ENCODE measurements at places on chromosomes 7 and 10.

GRCh38 chr10:121284936-121285335 lies 313.3 kb downstream of the FGFR2 start:
- DNase-seq: no peak

DNA sequence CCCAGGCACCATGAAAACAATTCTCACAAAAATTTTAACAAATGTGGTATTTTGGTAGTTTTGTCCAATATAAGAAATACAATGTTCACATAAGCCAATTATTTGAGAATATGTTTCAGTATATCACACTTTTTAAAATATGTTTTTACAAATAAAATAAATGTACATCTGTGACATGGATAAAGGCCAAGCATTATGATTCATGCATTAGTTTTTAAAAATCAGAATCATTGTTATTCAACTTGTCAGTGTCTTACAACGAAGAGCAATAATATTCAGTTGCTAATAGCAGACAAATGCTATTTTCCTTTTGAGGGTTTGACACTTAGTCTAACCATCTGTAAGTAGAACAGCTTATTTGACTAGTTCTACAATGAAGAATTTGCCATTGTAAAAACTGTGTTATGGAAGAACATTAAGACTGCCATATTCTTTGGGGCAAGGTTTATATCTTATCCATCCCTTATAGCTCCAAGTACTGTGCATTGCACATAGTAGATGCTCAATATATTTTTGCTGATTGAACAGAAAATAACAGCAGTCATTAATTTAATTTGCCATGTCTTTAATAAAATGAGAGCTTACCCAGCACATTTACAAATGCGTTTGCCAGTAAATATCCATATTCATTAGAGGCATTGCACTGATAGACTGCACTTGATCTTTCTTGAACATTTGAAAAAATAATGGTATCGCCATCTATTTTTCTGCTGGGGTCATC lies 67.4 kb upstream of the LAMB4 start:
- DNase-seq: no peak

DNA sequence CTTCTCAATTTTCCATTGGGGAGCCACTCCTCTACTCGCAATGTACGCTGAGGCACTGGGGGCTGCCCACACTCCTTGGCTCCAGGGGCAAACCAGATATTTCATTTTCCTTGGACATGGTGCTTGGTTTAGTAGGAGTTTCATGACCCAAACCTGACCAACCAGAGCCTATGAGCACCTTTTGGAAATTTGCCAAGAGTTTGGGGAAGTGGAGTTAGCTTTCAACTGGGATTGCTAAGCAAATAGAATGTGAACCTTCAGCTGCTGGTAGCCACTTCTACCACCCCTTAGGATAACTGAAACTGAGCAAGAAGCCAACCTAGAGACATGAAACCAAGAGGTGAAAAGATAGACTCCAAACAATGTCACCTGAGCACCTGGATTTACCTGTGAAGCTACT lies 74.9 kb upstream of the COL13A1 start:
- no peak for DNase-seq

DNA sequence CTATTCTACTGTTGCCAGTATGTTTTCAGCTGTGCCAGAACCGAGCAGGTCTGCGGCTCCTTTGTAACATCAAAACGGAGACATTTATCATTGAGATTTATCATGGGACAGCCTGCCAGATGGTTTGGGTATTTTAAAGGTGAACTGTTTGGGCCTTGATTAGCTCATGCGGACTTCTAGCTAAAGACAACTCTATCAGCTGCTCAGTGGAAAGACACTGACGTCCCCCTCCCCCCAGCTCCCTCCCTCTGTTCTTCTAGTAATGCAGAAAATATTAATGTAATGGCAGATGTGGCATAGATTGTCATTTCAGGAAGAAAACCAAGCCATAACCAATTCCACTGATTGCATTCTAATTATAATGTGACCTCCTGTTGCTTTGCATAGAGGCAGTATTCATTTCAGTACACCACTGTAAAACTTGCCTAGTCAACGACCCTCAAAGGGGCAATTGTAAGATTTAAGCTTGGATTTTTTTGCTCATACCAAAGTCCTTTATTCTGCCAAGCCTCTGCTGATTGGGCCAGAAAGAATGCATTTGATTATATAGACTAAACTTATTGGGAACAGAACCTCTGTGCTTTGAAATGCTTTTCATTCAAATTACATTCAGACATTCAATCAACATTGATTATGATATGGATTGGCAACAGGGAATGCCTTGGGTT lies 966.8 kb downstream of the LRMDA start:
- no peak for DNase-seq

- DNase-seq: no peak
These were observed 103.1 kb upstream of the INSIG1 start for GRCh38 chr7:155194382-155195140.

GRCh38 chr10:127021801-127022200 lies 116.6 kb downstream of the DOCK1 start:
- DNase-seq: no peak

DNA sequence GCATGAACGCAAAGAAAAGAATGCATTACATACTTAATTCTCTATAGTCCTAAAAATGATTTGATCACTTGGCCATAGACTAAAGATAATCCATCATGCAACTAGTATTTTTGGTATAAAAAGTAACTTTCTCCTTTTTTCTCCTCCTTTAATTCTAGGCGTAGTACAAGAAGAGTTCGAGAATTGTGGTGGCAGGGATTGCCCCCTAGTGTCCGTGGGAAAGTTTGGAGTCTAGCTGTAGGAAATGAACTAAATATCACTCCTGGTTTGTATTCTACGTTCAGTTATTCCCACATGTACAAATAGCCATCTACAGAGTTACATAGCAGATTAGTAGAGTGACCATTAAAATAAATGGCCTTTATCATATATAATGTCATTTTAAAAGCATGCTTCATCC lies 45.5 kb upstream of the HELLS start:
- no peak for DNase-seq

GRCh38 chr10:29106287-29106686 lies 182.6 kb upstream of the LYZL1 start:
- DNase-seq: no peak

DNA sequence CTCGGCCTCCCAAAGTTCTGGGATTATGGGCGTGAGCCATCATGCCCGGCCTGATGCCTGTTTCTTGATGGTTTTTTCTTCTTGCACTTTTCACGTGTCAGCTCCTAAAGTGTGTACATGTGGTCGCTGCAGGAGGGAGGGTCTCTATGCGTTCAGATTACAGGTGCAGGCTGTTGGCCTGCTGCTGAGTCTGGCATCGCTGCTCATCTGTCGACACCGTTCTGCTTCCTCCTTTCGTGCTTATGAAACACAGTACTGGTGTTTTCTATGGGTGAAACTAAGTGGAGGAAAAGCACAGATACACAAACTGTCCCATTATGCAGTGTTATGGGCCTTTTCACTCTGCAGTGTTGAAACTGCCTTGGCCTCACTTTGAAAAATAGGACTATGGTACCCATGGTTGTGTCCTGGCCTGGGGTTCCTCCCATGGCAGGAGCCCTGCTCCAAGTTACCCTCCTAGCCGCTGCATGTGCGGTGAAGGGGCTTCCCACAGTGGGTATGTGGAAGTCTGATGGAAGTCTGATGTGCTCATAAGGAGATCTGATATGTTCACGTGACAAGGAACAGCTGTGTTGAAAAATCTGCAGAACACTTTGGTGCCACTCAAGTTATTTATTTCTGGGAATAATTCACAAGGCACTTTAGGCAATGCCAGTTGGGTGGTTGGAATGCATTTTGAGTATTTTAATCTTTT lies 23.5 kb downstream of the OGDH start:
- DNase-seq: no peak

DNA sequence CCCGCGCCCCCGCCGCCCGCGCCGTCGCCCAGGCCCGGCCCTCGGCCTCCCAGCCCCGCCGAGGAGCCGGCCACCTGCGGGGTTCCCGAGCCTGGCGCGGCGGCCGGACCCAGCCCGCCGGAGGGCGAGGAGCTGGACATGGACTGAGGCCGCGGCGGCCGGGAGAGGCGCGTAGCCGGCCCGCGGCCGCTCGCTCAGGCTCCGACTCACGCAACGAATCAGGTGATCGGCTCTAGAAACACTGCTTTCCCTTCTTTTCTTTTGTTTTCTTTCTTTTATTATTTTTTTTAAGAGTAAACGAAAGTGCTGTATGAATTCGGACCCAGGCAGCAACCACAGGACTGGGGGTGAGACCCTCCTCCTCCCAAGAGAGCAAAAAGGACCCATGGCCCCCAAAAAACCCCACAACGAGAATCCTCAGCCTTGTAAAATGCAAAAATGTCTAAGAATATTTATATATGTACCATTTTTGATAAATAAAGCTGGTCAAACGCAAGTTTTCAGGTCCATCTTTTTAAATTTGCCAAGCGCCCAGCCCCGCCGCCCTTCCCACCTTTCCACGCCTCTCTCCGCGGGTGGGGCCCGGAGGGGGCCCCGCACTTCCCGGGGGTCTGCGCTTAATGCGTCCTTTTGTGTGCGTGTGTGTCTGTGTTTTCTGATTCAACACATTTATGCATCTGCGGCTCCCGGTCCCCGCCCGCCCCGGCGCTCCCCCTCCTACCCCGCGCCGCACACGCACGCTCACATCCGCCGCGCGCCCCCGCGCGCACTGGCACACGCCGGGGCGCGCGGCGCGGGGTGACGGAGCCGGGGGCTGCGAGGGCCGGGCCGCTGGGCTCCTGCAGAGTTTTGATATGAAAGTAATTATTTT lies 4.4 kb downstream of the UNCX start:
- no peak for DNase-seq

Measured in CMK (cell line).